ENCODE measurements at places on chromosomes 7 and 10.

DNA sequence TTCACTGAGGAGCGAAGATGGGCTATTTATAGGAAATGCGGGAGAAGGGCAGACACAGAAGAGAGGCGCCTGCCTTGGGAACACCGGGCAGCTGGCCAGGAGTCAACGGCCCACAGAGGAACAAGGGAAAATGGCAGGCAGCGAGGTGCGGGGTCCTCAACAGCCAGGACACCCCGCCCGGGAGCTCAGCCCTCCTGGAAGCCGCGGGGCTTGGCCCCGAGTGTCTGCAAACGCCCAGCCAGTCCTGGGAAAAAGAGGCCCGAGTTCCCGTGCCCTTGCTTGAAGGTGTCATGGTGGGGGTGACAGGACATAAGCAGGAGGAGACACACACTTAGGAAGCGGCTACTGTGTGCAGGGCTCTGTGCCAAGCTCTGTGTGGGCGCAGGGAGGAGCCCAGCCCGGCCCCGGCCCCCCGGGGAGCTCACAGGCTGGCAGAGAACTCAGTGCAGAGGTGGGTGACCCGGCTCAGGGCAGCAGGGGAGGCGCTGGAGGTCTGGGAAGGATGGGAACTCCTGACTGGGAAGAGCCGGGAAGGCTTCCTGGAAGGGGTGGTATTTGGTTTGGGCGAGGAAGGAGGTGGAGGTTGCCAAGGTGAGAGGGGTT, 79.9 kb downstream of the ELFN1 start:
- H3K27me3 ChIP-seq = peaks cover 16% of the 10 kb centered on the region
- peaks cover 7% of the 10 kb centered on the region for H3K4me1 ChIP-seq
- no peak for DNase-seq
- no peak overlapping the region for H3K4me3 ChIP-seq

DNA sequence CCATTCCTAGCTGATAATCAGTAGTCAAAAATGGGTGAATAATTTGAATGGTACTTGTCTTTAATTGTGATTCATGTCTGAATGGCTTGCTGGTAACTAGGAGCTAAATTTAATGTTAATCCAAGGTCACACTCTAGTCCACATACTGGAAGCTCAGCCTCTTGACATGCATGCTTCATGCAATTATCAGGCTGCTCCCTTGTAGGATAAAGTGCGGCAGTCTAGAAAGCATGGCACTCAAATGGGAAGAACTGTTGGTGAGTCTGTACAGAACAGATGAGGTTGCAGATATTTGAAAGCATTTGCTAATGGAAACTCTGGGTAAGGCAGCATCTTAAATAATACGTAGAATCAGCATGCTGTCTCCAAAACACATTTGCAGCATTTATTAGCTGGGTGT, 499.4 kb downstream of the AUTS2 start:
- H3K4me3 ChIP-seq = no peak overlapping the region
- no peaks in the 10 kb centered on the region for H3K36me3 ChIP-seq
- H3K27me3 ChIP-seq = no peaks in the 10 kb centered on the region
- no peak overlapping the region for H3K27ac ChIP-seq
- H3K4me1 ChIP-seq = no peaks in the 10 kb centered on the region
- no peak for DNase-seq

GRCh38 chr7:121451367-121452094, 55.4 kb upstream of the FAM3C start:
- H3K27ac ChIP-seq = no peak overlapping the region
- H3K4me3 ChIP-seq = no peak overlapping the region
- no peaks in the 10 kb centered on the region for H3K27me3 ChIP-seq
- DNase-seq = no peak

DNA sequence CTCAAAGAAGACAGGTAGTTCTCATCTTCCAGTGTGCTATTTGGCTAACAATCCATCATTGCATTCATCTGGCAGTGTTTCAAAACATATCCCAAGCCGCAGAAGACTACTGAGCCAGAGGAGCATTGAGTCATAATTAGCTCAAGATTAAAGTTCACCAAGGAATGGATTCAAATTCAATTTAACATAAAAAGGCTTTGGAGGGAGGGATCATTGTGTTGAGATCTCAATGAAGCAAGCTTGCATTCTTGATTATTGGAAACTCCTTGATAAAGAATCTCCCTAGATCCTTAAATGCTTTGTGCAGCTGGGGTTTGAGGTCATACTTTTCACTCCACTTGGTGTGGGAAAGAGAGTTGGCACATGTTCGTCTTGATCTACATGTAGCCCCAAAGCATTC, 142.8 kb upstream of the SEMA3A start:
- no peaks in the 10 kb centered on the region for H3K27me3 ChIP-seq
- no peaks in the 10 kb centered on the region for H3K36me3 ChIP-seq
- H3K4me1 ChIP-seq = no peaks in the 10 kb centered on the region
- no peak for DNase-seq

All from activated naive CD8-positive, alpha-beta T cell treated with anti-CD3 and anti-CD28 coated beads, Interleukin-2, amount 10 ng/mL, durations not matched to agents 7 days and 5 days (primary cell).